ENCODE measurements at places on chromosomes 4 and X.

- no peak for DNase-seq
Measured at GRCh38 chrX:119685225-119686066, 7.5 kb downstream of the SEPTIN6 start.

DNA sequence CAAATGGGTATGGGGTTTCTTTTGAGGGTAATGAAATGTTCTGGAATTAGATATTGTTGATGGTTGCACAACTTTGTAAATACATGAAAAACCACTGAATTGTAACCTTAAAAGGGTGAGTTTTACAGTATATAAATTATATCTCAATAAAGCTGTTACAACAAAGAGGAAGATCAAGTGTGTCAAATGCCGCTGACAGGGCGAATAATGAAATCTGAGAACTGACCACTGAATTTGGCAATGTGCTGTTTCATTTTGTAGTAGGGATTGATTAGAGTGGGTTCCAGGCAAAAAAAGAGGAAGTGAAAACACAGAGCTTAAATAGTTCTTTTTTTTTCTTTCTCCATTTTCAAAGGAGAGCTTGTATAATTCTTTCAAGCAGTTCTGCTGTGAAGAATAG, 161.1 kb upstream of the NAP1L5 start:
- no peak for DNase-seq

GRCh38 chrX:39777623-39778025, 320.1 kb downstream of the BCOR start:
- no peak for DNase-seq

GRCh38 chrX:8813036-8813435, 11.9 kb upstream of the FAM9A start:
- no peak for DNase-seq

DNA sequence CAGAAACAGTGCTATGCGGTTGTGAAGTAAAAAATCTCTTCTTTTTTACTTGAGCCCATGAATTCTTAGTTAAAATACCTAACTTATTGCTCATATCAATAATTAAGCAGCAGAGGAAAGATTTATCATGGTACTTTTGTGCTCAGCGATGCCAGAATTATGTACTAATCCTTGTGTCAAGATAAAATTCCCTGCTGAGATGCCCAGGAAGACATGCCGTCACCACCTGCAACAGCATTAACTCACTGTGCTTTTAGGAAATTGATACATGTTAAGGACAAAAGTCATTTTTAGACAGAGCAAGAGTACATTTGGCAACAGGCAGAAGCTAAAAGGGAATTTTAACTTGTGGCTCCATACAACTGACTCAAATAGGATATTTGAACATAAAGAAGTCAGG, 138.9 kb downstream of the NPNT start:
- DNase-seq = no peak

DNA sequence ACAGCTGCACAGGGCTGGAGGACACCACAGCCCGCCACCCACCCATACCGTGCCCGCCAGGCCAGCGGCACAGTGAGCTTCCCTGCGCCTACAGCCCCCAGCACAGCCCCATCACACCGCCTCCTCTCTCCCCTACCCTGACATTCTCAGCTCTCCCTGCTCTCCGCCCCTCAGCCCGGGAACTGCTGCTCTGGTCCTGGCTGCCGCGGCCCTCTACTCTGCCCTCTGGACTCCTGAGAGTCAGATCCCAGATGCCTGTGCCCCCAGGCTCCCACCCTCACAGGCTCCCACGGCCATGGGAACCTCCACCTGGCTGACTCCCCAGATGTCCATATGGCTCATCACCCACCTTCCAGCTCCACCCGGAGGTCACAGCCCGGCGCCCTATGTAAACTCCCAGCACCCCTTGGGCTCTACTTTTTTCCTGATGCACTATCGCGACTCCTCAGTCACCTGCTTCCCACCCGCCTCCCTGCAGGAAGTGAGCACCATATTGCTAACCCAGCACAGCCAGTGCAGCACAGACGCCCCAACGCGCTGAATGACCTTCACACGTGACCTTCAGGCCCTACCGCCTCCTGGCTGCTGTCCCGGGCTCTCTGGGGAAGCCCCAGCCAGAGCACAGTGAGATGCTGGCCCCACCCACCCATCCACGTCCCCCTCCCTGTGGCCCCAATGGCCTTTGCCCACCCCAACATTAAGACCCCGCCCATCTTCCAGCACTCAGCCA, 23.0 kb downstream of the FAM53A start:
- DNase-seq = no peak

GRCh38 chr4:13640149-13640940, 12.8 kb upstream of the BOD1L1 start:
- DNase-seq = peak; percentile 52

DNA sequence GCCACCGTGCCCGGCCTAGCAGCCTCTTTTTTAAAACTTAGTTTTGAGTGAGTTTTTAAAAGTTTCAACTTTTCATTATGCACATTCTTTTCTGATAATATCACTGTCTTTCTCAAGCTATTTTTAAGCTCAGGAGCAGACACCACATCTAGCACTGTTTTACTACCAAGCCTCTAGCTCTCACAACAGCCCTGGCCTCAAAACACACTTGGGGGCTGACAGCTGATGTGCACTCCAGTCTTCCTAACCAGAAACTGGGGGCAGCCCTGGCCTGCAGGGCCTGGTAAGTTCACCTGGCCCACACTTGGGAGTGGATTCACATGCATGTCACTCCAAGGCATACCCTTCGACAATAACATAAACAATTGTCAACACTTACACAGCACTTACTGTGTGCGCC, 34.0 kb downstream of the CENPU start:
- no peak for DNase-seq

DNA sequence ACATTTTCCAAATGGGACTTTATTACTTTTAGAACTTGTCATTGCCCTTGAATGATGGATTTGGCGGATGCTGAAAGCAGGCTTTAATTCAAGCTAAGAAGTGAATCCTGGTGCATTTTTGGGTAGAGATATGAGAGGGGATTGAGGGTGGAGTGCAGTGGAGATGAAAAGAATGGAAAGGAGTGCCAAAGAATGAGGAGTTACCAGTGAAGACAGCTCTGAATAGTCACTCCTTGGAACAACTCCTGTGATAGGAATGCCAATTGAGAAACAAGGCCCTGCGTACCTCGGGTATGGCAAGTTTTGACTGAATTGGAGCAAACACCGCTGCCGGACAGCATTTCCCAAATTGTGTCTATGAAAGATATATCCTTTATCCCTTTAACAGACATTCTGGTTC, 36.5 kb upstream of the ETNPPL start:
- DNase-seq = no peak

- DNase-seq = no peak
Measured at GRCh38 chr4:141022111-141022695, 111.1 kb downstream of the RNF150 start.

- DNase-seq = no peak
Measured at GRCh38 chrX:74423289-74423998, 2.2 kb downstream of the SLC16A2 start.

All from HS-27A (cell line).